ENCODE measurements at places on chromosomes 4 and X.

DNA sequence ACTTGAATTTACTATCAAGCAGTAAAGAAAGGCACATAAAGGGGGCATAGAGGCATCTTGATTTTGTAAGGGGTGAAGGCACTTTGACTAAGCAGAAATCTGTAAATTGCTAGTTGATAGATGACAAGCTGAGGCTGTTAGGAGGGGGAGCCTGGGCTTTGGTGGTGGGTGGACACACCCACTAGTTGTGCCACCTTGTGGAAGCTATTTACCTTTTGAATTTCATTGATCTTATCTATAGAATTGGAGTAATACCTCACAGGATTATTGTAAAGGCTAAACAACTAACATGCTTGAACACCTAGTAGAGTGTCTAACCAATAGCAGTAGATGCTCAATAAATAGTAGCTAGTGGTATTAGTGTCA lies 142.8 kb upstream of the KCNIP4 start:
- no peak for DNase-seq

- no peak for DNase-seq
Measured at GRCh38 chr4:95580226-95580625, 31.5 kb upstream of the UNC5C start.

DNA sequence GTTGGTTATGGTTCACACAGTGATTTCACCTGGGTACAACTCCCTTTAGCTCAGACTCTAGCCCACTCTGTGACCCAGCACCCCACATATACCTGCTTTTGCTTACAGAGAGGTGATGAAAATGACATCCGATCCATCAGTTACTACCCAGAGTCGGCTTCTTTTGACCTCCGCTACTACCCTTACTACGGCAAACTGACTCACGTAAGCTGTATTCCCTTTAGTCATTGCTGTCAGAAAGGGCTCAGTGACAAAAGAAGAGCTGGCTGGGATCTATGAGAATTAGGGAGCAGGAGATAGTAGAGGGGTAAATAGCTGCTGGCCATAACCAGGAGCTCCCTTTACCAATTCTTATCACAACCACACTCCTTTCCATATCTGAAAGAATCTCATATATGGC lies 16.7 kb downstream of the ATP1B4 start:
- DNase-seq: no peak

DNA sequence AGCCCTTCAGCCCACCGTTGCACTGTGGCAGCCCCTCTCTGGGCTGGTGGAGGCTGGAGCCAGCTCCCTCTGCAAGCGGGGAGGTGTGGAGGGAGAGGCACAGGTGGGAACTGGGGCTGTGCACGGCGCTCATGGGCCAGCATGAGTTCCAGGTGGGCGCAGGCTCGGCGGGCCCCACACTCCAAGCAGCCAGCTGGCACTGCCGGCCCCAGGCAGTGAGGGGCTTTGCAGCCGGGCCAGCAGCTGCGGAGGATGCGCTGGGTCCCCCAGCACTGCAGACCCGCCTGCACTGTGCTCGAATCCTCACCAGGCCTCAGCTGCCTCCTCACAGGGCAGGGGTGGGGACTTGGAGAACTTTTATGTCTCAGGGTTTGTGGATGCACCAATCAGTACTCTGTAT lies 1354.8 kb upstream of the IGFBP7 start:
- no peak for DNase-seq

DNA sequence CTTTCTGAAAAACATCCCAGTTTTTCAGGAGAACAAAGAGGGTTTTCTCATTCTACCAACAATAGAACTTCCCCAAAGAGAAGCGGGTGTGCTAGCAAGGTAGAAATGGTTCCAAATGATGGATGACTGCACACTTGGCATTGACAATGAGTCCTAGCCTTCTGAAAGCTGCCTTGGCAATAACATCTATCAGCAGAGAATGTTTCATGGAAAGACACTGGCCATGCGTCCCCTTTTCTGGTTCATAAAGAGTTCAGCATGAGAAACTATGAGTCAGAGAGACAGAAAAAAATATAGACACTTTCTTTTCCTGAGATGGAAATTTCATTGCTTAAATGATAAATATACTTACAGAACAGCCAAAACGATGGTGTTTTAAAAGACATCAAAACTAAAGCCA lies 236.9 kb upstream of the PRKX start:
- no peak for DNase-seq

- DNase-seq: no peak
Measured at GRCh38 chrX:78333521-78333920, 6.1 kb upstream of the CYSLTR1 start.

DNA sequence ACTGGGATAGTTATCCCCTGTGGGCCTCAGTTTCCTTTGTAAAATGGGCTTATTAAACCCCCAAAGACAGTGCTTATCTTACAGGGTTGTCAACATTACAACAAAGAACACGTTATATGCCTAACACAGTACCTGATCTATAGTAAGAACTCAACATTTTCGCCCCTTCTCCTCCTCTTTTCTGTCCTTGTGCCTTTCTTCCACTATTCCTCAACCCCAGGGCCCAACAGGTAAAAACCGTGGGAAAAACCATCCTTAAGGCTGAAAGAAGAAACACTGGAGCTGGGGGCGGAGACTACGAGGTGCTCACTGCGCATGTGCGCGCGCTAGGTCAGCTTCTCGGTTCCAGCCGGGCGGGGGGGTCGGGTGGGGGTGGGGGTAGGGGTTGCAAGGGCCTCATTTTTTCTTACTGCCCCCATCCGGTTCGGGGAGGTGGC lies 426 bp upstream of the XIAP start:
- DNase-seq: no peak

- no peak for DNase-seq
Measured at GRCh38 chrX:134171661-134172587, 65.1 kb upstream of the CCDC160 start.

GRCh38 chrX:101079736-101080270 lies 1.1 kb downstream of the TMEM35A start:
- DNase-seq: no peak

DNA sequence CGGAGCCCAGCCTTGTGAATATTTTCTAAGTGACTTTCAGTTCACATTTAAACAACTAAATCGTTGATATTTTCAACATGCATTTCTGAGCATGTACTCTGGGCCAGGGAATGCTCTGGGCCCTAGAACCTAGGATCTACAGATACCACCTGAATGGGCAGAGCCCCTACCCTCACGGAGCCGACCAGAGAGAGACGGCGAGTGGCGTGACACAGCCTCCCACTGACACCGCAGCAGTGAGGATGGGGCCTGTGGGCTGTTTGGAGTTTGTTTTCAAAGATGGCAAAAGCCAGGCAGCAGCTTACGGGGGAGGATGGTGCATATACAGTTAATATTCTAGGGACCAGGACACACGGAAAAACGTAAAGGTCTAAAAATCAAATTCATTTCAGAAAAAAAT lies 17.7 kb downstream of the NELFA start:
- DNase-seq: no peak

DNA sequence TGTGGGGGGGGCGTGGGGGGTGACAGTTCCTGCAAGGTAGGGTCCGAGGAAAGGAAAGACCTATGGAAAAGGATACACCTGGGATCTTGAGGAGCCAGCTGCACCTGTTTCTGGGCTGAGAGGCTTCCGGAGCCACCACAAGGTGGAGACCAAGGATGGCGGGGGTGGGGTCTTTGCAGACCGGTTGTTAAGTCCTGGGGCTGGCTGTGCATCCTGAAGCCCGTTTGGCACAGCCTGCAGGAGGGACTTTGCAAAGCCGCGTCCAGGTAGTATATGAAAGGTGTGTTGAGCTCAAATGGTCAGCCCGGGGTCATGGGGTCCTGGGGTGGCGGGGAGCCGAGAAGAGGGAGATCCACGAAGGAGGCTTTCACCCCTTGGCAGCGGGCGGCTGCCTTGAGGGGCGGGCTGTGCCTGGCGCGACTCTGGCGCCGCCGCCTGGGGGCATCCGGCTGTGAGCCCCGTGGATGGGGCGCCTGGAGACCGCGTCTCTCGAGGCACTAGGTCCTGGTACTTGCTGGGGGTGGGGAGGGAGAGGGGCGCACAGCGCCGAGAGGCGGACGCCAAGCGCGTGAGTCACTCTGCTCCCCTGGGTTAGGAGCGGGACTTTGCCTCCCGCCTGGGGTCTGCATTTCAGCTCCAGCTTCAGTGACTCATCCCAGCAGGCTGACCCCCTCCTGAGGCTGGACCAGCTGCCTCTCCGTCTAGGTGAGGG lies 58.2 kb upstream of the DYNLT3 start:
- DNase-seq: no peak

DNA sequence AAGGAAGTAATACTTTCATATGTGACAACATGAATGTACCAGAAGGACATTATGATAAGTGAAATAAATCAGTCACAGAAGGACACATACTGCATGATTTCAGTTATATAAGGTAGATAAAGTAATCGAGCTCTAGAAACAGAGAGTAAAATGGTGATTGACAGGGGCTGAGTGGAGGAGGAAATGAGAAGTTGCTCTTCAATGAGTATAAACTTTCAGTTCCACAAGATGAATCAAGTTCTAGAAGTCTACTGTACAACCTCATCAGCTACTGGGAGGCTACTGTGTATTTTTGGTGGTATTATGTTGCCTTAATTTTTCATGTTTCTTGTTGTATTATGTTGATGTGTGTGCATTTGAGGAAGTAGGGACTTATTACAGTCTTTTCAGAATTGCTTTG lies 270.9 kb upstream of the GRIA3 start:
- no peak for DNase-seq

DNA sequence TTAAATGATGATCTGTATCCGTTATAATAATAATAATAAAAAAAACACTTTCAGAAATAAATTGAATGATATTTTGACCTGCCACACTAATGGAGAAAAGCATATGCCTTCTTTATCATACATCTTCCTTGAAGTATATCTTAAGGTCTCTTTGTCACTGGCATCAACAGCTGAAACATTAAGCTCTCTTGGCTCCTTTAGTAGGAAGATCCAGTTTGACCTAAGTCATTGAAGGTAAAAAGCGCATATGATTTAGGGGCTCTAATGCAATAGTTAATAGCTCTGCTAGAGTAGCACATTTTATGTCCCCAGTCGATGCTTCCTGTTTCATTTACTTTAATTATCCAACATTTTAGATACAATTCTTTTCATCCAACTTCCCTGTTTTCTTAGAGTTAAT lies 1010.8 kb downstream of the STPG2 start:
- no peak for DNase-seq

DNA sequence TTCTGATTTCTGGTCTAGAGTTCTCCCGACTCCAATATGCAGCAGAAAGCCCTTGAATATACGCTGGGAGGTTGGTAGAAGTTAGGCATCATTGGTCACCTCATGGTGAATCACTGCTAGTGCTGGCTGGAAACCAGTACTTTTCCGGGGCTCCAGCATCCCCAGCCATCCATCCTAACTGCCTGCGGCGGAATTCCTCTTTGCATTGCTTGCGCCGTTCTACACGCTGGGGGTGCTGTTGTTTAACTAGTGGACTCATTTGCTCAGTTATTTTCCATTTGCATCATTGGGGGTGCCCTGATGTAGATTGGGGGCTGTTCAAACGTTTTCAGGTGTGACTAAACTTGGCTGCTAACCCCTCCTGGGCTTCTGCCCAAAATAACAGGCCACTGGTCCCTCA lies 23.3 kb upstream of the GPR50 start:
- DNase-seq: no peak

GRCh38 chrX:103002576-103002975 lies 61.4 kb downstream of the BEX1 start:
- no peak for DNase-seq

- no peak for DNase-seq
Measured at GRCh38 chr4:149723065-149723464, 92.6 kb downstream of the IQCM start.

- peak; percentile 5 for DNase-seq
Measured at GRCh38 chr4:14994242-14994641, 8.0 kb upstream of the CPEB2 start.

- DNase-seq: peak; percentile 9
Measured at GRCh38 chr4:80035336-80035735, 37.7 kb downstream of the ANTXR2 start.

DNA sequence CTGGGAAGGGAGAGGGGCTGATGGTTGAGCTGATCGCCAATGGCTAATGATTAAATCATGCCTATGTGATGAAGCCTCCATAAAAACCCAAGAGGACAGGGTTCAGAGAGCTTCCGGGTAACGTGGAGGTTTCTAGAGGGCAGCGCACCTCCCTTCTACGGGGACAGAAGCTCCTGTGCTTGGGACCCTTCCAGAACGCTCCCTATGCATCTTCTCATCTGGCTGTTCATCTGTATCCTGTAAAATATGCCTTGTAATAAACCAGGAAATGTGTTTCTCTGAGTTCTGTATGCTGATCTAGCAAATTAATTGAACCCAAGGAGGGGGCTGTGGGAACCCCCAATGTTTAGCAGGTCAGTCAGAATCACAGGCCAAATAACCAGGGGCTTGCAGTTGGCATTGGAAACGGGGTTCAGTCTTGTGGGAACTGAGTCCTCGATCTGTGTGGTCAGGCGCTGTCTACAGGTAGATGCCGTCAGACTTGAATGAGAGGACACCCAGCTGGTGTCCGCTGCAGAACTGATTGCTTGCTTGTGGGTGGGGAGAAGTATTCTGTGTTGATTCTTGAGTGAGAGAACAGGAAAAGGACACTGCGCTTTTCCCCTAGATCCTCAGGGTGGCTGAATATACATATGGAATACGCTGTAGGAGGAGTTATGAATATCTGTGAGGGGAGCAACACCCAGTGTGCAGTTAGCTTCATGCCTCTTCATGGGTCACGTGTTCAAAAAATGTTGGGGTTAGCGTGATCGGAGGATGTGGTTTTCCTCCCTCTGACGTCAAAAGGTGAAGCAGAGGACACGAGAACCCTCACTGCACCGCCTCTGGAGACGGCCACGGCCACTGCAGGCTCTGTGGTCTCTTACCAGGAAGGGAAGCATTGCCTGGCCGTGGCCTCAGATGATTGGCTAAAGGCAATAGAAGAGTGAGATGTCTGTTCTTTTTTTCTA lies 29.2 kb downstream of the HTT-AS start:
- DNase-seq: peak; percentile 78

DNA sequence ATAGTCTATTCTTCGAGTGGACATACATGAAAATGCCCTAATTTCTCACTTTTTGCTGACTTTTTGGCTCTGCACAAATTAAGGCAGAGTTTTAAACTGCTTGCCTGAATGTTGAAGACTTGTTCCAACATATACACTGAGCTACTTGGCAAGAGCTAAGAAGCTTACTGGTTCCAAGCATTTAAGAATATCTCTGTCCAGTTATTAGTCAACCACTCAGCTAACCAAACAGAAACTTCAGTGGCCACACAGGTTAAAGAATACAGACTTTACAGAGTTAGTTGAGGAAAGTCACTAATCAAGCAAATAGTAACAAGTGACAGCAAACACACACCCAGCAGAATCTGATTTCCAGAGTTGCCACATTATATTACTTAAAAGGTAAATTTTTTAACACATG lies 35.5 kb downstream of the AMER1 start:
- no peak for DNase-seq

- DNase-seq: no peak
Measured at GRCh38 chr4:89685690-89686089, 151.3 kb downstream of the SNCA start.
